ENCODE measurements at places on chromosomes 2 and 18.
A peak's percentile ranks its signal among the peaks of the same experiment; 100 is the strongest.

GRCh38 chr2:100853909-100854810, 34.2 kb downstream of the NPAS2 start:
- no peak for DNase-seq

GRCh38 chr2:95061119-95061512, 35.6 kb downstream of the MAL start:
- no peak for DNase-seq

DNA sequence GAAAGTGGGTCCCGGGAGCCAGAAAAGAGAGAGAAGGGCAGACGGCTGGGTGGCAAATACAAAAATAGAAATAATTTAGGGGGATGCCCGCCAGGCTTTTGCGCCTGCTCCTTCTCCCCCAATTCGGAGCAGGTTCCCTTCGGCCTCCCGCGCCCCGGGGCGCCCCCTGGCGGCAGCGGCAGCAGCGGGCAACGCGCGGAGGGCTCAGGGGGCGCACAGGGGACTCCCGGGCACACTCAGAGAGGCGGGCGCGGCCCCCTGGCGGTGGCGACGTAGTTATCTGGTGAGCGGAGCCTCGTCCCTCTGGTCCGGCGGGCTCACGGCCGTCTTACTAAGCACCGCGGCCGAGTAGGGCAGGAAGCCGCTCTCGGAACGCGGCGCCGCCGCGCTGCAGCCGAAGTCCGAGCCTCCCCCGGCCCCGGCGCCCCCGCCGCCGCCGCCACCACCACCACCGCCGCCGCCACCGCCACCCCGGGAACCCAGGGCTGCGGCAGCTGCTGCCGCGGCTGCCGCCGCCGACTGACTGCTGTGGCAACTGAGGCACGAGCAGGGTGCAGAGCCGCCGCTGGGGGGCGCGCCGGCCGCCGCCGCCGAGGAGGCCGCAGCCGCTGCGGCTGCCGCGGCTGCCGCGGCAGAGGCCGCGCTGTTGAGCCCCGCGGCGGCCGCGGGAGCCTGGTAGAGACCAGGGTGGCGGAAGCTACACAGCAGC, 3.8 kb downstream of the EVX2 start:
- DNase-seq, result no peak

DNA sequence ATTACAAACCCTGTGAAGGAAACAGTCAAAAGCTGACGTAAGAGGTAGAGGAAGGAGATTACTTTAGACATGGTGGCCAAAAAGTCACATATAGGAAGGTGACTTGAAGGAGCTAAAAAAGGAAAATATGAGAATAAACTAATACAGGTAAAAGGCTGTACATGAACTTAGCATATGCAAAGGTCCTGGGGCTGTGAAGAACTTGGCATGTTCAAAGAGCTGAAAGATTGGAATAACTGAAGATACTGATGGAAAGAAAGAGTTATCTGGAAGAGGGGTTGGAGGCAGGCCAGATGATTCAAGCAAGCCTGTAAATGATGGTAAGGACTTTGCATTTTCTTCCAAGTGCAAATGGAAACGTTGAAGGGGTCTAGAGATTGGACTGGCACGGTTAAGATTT, 13.2 kb downstream of the IL36A start:
- no peak for DNase-seq

DNA sequence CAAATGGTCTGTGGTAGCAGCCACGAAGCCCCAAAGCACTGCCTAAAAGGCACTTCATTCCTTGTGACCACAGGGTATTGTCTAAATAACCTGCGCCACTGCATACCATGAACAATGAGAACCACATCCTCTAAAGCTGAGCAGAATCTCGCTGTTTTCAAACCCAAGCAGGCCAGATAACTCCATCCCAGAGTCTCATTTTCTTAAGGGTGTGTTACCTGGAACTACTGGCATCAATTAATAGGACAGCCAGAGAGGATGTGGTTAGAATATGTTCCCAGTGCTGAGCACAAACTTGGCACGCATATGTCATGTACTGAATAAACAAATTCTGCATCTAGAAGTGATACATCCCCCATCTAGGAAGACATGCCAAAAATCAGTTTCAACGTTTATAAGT, 13.0 kb downstream of the VPS4B start:
- no peak for DNase-seq

DNA sequence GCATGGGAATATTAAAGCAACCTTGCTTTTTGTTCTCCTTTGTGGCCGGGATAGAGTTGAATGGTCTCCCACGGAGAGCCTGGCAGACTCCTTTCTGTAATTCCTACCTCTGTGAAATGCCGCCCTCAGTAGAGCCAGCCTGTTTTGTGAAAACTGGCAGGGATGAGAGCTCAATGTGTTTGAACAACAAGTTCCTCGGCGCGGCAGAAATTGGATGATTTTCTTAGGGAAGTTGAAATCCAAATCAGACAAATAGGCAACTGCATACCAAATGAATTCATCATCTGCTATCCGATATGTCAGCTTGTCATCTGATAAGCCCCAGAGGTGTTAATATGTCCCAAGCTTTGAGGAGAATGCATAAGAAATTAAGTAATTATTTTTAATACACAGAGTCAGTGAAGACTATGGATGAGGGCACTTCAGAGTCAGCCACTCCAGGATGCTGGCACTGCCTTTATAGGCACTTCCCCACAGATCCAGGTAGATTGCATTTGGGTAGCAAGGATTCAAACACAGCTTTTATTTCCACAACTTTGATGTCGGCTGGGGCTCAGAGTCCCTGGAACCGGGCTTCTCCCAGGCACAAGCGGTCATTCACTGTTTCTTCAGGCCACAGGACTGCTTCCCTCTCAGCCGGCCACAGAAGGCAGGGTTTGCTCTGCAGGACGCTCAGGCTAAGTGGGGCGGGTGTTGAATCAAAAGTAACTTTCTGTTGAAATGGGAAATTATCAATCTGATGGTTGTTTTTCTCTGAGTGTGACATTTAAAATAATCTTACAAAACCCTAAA, 82.8 kb upstream of the REV1 start:
- DNase-seq, result peak; percentile 70

DNA sequence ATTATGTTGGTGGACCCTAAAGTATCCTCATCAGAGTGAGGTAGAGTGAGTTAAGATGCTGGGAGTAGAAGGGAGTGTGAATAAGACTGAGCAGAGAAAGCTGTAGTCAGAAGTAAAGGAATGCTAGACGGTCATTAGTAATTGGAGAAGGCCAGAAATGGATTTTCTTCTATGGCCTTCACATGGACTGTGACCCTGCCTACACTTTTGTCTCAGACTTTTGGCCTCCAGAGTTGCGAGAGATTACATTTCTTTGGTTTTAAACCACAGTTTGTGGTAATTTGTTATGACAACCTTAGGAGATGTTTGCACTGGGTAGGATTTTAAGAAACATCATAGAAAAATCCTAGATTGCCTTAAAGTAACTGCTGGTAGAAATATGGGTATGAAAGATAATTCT, 1267.7 kb upstream of the TMEFF2 start:
- DNase-seq, result no peak

DNA sequence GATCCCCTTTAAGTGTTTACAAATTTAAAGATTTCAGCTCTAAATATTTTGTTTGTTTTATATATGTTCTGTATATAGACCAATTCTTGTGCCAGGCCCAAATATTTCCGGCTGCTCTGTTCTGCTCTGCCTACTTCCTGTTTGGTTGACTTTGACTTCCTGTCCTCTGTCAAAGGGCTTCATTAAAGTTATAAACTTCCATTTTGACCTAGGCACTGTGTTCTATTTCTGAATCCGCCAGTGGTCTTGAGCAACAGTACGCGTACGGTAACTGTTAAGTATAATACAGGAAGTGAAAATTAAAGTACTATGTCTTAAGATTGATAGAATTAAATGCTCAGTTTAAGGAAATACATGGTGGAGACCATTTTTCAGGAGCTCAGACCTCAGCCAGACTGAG, 13.5 kb upstream of the REL start:
- DNase-seq, result no peak

GRCh38 chr2:24754985-24755705, 38.0 kb downstream of the PTRHD1 start:
- DNase-seq, result no peak

GRCh38 chr2:11866358-11867335, 120.2 kb downstream of the LPIN1 start:
- DNase-seq, result peak; percentile 48

GRCh38 chr18:36047521-36047920, 19.8 kb downstream of the RPRD1A start:
- no peak for DNase-seq

GRCh38 chr18:56538746-56539145, 99.6 kb downstream of the TXNL1 start:
- DNase-seq, result no peak

- DNase-seq, result no peak
These were observed 1096.8 kb upstream of the ACVR2A start for GRCh38 chr2:146748046-146748445.

GRCh38 chr2:32990556-32990955, 43.8 kb downstream of the LTBP1 start:
- DNase-seq, result no peak

GRCh38 chr18:48195787-48196186, 213.4 kb downstream of the ZBTB7C start:
- DNase-seq, result no peak

DNA sequence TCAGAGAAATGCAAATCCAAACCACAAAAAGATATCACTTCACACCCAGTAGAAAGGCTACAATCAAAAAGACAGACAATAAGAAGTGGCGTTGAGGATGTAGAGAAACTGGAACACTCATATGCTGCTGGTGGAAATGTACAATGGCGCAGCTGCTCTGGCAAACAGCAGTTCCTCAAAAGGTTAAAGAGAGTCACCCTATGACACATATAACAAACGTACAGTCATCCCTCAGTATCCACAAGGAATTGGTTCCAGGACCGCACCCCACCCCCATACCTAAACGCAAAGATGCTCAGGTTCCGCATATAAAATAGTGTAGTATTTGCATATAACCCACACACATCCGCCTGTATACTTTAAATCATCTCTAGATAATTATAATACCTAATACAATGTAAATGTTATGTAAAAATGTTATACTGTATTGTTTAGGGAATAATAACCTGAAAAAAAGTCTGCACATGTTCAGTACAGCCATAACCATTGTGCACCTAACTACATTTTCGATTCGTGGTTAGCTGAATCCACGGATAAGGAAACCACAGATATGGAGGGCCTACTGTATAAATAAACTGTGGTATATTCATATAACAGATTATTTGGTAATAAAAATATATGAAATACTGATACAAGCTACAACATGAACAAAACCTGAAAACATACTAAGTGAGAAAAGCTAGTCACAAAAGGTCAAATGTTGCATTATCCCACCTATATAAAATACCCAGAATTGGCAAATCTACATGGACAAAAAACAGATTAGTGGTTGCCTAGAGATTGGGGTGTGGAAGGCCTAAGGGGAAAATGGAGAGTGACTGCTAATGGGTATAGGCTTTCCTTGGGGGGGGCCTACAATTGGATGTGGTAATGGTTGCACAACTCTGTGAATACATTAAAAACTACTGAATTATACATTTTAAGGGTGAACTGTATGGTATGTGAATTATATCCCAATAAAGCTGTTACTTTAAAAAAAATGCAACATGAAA, 37.5 kb downstream of the UXS1 start:
- DNase-seq, result no peak

DNA sequence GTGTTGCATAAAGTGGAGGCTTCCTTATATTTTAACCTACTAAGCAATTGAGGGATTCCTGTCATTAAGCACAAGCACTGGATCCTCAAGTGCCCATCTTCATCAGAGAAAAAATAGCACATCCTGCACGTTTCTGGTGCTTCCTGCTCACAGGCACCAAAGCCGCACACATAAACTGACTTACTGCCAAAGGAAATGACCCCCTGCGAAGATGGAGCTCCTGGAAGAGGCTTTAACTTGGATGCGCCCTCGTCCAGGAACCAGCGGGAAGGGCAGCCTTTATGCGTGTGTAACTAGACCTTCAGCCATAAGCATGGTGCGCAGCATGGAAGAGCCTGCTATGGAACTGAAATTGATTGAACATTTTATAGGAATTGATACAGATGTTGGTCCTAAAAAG, 188.7 kb downstream of the FTCDNL1 start:
- no peak for DNase-seq
